ENCODE measurements at places on chromosomes 4 and X.

DNA sequence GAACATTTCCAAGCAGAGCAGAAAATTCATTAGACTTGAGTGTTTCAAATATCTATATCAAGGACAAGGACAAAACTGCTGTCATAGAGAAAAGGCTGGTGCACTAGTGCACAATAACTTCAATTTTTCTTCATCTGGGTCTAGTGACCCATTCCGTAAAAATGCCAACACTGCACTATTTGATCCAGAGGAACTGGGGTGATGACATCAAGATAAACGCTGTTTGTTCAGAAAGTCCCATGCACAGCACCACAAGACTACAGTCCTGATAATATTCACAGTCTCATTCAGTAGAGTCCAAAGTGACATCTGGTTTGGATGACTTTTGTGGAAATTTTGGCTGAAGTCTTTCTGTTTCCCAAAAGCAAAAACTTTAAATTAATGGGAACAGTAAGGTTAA lies 303.5 kb upstream of the GALNT7 start:
- DNase-seq = no peak

DNA sequence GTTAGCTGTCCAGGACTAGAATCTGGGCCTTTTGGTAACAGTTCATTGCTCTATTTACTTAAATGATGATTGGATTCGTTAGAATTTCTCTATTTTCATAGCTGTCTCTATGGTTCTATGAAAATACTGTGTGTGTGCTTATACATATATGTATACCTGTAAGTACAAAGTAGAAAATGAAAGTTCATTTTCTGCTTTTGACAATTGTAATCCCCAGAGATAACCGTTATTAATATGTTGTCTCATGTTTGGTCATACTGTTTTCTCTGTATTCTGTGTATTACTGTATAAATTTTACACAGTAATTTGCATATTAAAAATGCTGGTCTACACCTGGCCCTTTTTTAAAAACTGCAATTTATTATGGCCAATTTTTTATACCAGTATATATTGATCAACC lies 55.4 kb downstream of the CLCN3 start:
- no peak for DNase-seq

DNA sequence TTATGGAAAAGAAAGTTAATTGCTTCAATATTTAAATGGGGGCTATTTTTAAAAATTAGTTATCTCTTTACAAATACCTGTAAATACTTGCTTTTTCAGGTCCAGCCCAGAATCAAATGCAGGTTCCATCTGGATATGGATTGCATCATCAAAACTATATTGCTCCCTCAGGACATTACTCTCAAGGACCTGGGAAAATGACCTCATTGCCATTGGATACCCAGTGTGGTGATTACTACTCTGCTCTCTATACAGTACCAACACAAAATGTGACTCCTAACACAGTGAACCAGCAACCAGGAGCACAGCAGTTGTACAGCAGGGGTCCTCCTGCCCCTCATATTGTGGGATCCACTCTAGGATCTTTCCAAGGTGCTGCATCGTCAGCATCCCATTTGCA lies 29.2 kb downstream of the SEC24B start:
- DNase-seq = no peak

- DNase-seq = no peak
Measured at GRCh38 chrX:149908727-149909126, 20.6 kb upstream of the HSFX4 start.

- no peak for DNase-seq
Measured at GRCh38 chr4:125316401-125316790, 1.6 kb downstream of the FAT4 start.

DNA sequence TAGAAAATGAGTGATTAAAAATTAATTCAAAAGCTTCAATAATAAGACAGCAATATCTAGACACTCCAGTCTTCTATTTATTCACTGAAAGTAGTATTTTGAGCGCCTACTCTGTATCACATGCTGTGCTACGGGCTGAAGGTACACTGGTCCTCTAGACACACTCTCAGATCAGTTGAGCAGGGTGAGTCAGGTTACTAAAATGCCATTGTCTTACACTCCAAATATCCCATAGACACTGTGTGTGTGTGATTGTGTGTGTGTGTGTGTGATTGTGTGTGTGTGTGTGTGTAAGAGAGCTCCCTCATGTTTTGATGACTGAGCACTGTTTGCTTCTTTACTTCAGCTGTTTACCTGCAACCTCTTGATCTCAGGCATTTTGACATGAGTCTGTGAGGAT lies 342.8 kb upstream of the BOD1L1 start:
- no peak for DNase-seq

GRCh38 chrX:37509349-37509748 lies 62.1 kb upstream of the LANCL3 start:
- DNase-seq = no peak

- no peak for DNase-seq
Measured at GRCh38 chr4:169080981-169081380, 70.9 kb upstream of the CBR4 start.

- no peak for DNase-seq
Measured at GRCh38 chr4:128538111-128538882, 250.7 kb upstream of the PGRMC2 start.

DNA sequence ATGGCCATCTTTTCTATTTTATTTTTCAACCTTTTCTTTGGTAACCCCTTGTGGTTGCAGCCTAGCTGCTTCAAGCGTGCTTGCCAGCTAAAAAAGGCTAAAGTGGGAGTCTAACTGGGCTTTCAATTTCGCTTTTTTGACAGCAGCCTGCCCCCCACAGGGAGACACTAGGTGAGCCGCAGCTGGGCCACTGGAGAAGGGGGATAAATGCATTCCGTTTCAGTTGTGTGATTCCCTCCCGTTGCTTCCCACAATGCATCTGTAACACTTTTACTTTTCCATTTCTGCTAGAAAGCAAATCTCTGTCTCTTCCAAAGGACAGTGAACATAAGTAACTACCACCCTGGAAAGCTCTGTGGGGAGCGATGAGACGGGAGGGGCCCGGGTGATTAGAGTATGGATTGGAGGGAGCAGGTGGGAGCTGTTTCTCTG lies 86.3 kb upstream of the RAPGEF2 start:
- peak; percentile 40 for DNase-seq

- no peak for DNase-seq
Measured at GRCh38 chr4:109787807-109788206, 14.0 kb downstream of the CFI start.

GRCh38 chr4:19327364-19327763 lies 924.3 kb upstream of the SLIT2 start:
- DNase-seq = no peak

DNA sequence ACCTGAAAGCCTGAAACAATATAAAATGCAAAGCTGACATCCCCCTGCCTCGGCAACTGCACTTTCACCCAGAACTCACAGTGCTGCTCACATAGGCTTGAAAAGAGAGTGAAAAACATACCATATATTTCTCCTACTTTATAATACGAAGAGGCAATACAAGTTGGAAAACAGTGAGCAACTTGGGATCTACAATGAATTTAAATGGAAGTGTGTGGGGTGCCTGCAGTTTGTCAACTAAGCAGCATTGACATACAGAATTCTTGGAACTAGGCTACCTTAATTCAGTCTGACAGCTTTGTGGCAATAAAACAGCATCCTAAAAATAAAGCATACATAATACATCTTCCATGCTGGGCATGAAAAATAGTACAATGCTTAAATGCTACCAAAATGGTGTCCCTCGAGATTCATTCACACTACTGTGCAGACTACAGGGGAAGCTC lies 8.0 kb downstream of the GASK1B start:
- no peak for DNase-seq

- DNase-seq = no peak
Measured at GRCh38 chr4:170134821-170135220, 45.1 kb upstream of the AADAT start.

- peak; percentile 35 for DNase-seq
Measured at GRCh38 chr4:169311643-169312365, 41.0 kb upstream of the SH3RF1 start.

DNA sequence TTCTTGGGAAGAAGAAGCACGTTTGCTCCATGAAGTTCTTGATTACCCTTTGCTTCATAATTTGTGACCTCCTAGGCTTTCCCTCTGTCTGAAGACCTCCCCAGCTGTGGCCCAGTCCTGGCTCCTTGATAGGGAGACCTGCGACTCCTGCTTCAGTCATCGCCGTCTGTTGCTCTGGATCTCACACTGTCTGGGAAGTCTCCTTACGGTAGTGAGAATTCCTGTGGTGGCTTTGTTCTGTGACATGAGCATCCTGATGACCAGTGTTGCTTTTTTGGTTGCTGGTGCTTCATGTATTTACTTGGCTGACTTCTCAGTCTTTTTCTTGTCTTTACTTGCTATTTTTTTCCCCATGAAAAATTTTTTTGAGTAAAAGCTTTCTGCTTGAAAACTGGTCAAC lies 44.2 kb downstream of the JADE1 start:
- no peak for DNase-seq

DNA sequence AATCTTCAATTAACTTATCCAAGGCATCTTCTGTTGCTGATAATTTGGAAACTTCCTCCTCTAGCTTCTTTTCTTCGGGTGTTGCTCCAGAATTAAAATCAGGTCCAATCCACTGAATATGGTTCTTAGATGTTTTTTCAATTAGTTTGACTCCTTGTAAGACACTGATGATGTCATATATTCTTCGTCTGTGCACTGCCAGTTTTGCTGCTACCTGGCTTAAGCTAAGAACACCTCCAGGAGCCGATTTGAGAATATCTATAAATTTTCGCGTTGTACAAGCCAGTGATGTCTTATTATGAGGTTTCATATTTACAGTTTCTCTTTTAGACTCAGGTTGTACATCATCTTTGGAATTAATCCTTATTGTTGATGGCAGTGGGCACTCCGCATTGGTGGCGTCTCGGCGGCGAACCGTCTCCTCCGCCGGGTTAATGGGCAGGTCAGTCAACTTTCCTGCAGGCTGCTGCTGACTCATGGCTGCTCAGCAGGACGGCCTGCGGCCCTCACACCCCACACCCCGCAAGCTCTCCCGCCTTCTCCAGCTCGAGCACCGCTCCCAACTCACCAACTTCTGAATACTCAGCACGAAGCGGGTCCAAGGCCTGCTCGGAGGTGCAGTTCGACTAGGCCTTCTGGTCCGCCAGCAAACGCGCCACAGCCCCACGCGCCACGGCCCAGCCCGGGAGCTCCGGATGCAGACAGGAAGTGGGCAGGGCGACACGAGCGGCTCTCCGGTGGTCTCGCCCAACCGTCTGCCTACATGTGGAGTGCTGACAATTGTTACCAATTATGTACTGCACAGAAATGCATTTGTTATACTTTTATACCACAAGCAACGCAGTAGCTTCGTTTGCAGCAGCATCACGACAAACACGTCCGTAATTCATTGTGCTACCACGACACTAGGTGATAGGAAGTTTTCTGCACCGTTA lies 49.2 kb upstream of the FHL1 start:
- DNase-seq = no peak

GRCh38 chr4:89619206-89619962 lies 217.6 kb downstream of the SNCA start:
- DNase-seq = no peak

DNA sequence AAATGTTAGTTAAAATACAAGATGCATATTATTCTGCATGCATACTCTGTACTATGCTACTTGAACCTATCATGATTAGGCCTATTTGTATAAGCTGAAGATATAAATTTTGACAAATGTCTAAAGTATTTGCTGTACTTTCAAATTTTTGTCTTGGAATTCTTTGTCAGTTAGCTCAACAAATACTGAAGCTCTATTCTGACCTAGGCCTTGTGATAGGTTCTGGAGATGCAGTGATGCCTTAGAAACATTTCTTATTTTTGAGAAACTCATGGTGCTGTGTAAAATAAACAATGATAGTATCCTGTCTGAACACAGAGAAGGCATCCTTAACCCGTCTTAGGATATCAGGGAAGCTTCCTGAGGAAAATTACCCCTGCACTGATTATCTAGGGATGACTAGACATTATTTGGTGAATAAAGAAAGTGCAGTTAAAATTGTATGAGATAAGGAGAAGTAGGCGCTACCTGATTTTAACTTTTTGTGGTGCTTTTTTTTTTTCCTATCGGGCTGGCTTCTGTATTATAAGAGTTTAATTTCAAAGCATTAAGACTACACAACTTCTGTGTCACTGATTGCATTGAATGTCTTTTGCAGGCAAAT lies 43.4 kb downstream of the MOB1B start:
- no peak for DNase-seq

DNA sequence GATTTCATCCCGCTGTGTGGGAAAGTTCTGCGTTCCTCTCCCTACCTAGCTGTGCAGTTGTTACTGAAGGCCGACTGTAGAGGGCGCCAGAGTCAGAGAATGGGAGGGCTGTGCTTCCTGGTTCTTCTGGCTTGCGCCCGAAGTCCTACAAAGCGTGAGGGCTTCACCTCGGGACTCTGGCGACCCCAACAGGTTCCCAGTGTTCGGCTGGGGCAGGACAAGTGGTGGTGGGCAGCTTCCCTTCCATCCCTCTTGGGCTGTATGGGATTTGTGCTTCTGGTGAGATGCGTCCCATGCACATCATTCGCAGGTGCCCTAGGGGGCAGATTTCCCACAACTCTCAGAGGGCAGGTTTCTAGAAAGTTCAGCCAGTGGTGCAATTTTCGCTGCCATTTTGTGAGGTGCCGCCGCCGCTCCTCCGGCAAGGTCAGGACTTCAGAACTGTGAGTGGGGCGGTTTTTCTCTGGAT lies 27.3 kb downstream of the CT45A1 start:
- DNase-seq = peak; percentile 5

- DNase-seq = no peak
Measured at GRCh38 chr4:101983835-101984234, 193.3 kb downstream of the BANK1 start.

DNA sequence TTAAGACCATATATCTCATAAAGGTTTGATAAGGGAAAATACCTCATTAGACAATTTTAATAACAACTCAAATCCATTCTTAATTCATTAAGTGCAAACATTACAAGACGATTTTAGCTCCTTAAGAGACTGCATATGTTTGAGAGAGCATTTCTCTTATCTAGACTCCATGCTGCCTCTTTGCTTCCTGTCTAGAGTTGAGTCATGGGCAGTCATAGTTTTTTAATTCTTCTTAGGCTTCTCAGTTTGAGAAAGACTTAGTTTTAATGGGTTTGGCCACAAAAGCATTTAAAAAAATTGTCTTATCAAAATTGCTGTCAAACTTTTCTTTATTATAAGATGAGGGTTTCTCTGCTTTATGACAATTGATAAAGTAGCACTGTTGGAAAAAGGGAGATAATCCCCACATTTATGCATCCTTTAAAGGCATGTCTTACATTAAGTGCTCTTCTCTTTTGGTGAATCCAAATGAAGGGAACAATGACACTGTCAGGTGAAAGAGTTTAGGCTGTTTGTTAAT lies 713.4 kb downstream of the PCDH18 start:
- no peak for DNase-seq

- DNase-seq = no peak
Measured at GRCh38 chrX:135625995-135626394, 87.4 kb upstream of the CT45A1 start.

- DNase-seq = no peak
Measured at GRCh38 chrX:3262901-3263300, 83.6 kb downstream of the MXRA5 start.

- DNase-seq = no peak
Measured at GRCh38 chr4:98747393-98748091, 89.1 kb upstream of the TSPAN5 start.

- DNase-seq = no peak
Measured at GRCh38 chrX:110414273-110414672, 55.6 kb downstream of the RTL9 start.

Data from GM18507 (cell line).